ENCODE measurements at places on chromosomes 7 and 10. TPM values are rescaled to one million over a fixed set of nuclear protein-coding genes. Genes with fewer than 3 reads are reported as not detected.

UCN3 gene
- not detected for total RNA-seq

GNGT1 gene
- not detected for total RNA-seq

MKX gene
- 11.6 TPM for total RNA-seq

OR2A12 gene
- total RNA-seq: not detected

ODAD2 gene
- total RNA-seq: 3.5 TPM

LRRC17 gene
- total RNA-seq: 37.5 TPM

CXCL12 gene
- total RNA-seq: 16.2 TPM

PRPF18 gene
- total RNA-seq: 46.7 TPM

HOXA11 gene
- total RNA-seq: 12.4 TPM

All from uterine smooth muscle cell (primary cell).